Lower leg skin (tissue), 4 donors: ENCODE measurements at places on chromosomes 4 and X.

DNA sequence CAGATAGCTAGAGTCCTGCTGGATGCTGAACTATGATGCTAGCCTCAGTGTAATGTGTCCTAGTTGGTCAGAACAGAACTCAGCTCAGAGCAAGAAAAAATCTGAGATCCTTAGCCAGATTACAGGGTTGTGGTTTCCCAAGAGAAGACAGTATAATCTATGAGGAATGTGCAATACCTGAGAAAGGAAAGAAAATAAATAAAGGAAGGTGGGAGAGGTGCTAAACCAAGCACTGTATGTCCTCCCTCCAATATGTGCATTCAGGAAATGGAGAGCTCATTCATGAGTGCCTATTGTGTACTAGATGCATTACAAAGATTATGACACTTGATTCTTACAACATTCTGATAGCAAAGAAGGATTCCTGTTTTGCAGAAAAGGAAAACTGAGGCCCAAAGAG is 7.5 kb downstream of the USP26 start:
- DNase-seq, result no peak

DNA sequence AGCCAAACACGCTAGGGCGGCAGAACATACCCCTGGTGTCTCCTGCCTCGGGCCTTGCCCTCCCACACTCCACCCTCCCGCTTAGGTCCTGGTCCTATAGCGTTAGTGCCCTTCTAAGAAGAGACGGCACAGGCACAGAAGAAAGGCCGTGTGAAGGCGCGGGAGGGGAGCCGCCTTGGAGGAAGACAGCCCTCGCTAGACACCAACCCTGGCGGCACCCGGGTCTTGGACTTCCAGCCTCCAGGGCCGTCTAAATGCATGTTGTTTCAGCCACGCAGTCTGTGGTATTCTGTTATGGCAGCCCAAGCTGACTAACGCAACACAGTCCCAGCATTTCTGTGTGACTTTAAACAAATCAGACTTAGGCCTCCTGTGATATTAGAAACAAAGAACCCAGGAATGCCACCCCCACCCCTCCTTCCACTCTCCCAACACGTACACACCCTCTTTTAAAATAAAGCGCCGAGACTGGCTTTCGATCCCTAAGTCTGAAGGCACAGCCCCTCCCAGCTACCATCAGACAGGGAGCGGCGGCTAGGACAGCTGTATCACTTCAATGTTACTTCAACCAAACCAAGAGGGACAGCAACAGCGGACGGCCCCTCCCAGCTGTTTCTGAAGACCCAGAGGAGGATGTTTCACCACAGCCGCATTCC is 128.0 kb downstream of the AFAP1 start:
- peak; percentile 90 for DNase-seq

DNA sequence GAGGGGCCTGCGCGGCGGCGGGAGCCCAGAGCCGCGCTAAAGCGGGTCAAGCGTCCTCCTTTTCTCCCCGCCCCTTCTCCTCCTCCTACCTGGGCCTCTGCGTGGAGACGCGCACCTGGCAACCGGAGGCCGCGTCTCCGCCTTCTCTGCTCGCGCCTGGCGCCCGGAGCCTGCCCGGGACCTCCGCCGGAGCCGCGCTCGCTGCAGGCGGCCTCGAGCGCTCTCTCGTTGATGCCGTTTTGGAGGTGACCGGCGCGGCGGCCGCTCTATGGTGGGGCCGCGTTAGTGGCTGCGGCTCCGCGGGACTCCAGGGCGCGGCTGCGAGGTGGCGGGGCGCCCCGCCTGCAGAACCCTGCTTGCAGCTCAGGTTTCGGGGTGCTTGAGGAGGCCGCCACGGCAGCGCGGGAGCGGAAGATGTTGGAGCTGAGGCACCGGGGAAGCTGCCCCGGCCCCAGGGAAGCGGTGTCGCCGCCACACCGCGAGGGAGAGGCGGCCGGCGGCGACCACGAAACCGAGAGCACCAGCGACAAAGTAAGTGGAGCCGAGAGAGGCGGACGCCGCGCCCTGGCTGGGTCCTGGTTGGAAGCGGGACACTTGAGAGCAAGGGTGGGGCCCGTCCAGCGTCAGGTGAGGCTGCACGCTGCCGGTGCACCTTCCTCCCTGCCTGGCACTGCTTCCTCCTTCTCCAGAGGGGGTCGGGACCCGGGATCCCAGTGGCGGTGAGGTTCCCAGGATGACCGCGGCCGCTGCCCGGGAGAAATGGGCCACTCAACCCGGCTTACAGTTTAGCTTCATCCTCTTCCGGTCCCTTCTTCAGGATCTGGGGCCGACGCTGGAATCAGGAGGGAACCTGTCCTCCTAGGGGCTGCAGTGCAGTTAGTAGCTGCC is at the start of gene CDS1:
Gene CDS1 (plus strand): TSS at position 140 of the 888 bp plus-strand sequence. CDS start 275 bp downstream, at position 415.
- DNase-seq, result peak; percentile 89

DNA sequence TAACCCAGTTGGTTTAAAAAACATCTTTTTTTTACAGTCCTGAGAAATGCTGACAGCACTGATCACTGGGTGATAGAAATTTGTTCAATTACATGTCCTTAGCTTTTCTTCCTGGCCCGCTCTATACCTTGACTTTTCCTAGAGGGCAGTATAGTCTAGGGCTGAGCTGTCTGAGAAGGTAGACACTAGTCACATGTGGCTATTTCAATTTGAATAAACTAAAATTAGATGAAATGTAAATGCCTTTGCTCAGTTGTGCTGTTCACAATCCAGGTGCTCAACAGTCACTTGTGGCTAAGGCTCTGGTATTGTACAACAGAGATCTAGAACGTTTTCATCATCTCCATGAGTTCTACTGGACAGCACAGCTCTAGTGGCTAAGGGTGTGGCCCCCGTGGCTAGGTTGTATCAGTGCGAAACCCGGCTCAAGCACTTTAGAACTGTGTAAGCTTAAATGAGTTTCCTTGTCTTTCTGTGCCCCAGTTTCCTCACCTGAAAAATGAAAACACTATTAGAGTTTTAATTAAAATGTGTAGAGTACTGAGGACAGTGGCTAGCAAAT is 111.6 kb upstream of the WDR17 start:
- no peak for DNase-seq

DNA sequence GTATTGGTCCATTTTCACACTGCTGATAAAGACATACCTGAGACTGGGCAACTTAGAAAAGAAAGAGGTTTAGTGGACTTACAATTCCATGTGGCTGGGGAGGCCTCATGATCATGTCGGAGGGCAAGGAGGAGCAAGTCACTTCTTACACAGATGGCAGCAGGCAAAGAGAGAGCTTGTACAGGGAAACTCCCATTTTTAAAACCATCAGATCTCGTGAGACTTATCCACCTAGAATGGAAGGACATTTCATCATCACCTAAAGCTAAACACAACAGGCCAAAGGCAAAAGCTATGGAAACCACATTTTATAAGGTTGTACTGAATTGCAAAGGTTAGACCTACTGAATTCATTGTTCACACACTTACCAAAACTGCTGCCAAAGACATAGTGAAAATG is 6.0 kb upstream of the SLC25A43 start:
- DNase-seq, result no peak
